Activated naive CD8-positive, alpha-beta T cell treated with anti-CD3 and anti-CD28 coated beads for 36 hours (primary cell): ENCODE measurements at places on chromosomes 4 and X. TPM values are rescaled to one million over a fixed set of nuclear protein-coding genes. Genes with fewer than 3 reads are reported as not detected.

KLB gene
- total RNA-seq: not detected

DUSP9 gene
- total RNA-seq: 0.08 TPM

TMEM129 gene
- total RNA-seq: 20.8 TPM

PAGE4 gene
- total RNA-seq: not detected

IBSP gene
- not detected for total RNA-seq

SAT1 gene
- 70.5 TPM for total RNA-seq

NHS gene
- 25.6 TPM for total RNA-seq

SHISA3 gene
- 0.21 TPM for total RNA-seq

ABCG2 gene
- total RNA-seq: 0.78 TPM

MAGEA1 gene
- total RNA-seq: not detected

HOPX gene
- 16.5 TPM for total RNA-seq

- no peak for DNase-seq
- H3K4me1 ChIP-seq: peaks cover 33% of the 10 kb centered on the region
- no peak overlapping the region for H3K4me3 ChIP-seq
Measured at GRCh38 chr4:40323866-40324265, 11.3 kb upstream of the CHRNA9 start.

DNA sequence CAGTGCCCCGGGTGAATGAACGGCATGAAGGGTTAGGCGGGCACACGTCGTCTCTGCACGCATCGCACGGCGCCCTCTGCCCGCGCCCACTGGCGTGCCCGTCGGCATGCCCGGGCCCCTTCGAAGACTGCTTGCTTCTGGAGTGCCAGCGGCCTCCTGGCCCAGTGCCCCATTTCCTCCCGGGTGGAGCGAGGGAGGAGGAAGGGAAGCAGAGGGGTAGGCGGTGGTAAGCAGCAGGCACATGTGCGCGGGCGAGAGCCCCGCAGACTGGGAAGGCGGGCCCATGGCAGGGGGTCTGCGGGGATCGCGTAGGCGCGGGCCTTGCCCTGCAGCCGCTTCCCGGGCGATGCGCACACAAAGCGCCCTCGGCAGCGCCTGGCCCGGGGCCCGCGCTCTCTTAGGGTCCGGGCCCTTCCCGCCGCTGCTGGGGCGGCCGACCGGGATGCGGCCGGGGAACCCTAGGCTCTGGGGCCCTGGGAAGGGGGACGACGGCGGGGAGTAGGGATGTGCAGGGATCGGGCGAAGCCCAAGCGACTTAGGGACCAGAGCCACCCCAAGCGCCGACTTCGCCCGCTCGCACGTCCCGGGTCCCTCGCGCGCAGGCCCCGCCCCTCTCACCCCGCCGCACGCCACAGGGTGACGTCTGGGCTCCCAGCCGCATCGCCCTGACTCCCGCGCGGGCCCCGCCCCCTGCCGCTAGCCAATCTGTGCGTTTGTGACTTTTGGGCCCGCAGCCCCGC is 866 bp upstream of the EMD start:
- DNase-seq: peak; percentile 40
- peaks cover 11% of the 10 kb centered on the region for H3K4me1 ChIP-seq
- H3K36me3 ChIP-seq: peaks cover 13% of the 10 kb centered on the region
- peak overlapping the region; percentile 75 for H3K4me3 ChIP-seq
- peak overlapping the region; percentile 90 for H3K27ac ChIP-seq

DNA sequence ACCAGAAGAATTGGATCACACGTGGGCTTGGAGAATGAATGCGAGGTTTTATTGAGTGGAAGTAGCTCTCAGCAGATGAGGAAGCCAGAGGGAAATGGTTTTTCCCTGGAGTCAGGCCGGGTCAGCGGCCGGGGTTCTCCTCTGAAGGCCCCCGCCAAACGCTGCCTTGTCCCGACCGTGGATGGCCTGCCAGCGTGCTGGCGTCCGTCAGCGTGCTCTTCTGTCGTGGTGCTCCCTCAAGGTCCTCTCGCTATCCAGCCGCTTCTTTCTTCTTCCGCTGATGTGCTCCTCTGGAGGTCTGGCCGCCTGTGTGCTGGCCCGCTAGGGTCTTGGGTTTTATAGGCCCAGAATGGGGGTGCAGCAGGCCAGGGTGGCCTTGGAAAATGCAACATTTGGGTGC is 632.2 kb downstream of the TRAM1L1 start:
- H3K4me1 ChIP-seq: no peaks in the 10 kb centered on the region
- no peaks in the 10 kb centered on the region for H3K27me3 ChIP-seq
- H3K4me3 ChIP-seq: no peak overlapping the region
- no peaks in the 10 kb centered on the region for H3K36me3 ChIP-seq

DNA sequence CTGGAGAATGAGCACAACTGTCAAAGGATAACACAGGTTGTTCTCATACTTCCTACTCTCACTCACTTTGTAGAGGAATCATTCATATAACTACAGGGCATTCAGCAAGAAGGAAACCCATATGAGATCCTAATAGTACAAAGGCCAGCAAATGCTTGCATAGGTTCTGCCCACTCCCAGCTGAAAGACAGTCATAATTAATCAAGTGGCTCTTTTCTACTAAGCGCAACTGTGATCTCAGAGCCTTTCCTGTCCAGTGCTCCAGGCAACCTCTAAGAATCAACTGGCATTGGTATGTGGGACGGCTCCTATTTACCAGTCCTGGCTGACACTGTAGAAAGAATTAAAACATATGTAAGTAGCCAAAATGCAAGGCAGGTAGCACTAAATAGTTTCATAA is 18.9 kb upstream of the MND1 start:
- H3K4me1 ChIP-seq: peaks cover 2% of the 10 kb centered on the region
- no peak for DNase-seq
- peaks cover 5% of the 10 kb centered on the region for H3K27me3 ChIP-seq
- H3K36me3 ChIP-seq: no peaks in the 10 kb centered on the region

- peaks cover 18% of the 10 kb centered on the region for H3K4me1 ChIP-seq
- H3K27ac ChIP-seq: no peak overlapping the region
- H3K36me3 ChIP-seq: peaks cover 8% of the 10 kb centered on the region
Measured at GRCh38 chrX:120452131-120452530, 17.0 kb downstream of the LAMP2 start.

DNA sequence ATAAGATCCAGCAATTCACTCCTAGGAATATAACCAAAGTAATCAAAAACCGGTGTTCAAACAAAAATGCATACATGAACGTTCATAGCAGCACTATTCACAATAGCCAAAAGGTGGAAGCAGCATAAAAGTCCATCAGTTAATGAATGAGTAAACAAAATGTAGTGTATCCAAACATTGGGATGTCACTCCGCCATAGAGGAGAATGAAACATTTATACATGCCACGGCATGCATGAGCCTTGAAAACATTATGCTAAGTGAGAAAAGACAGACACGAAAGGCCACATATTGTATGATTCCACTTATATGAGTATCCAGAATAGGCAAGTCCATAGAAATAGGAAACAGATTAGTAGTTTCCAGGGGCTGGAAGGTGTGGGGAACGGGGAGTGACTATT is 11.0 kb upstream of the PDLIM3 start:
- H3K27me3 ChIP-seq: peaks cover 9% of the 10 kb centered on the region
- H3K4me3 ChIP-seq: no peak overlapping the region
- no peaks in the 10 kb centered on the region for H3K4me1 ChIP-seq
- no peak overlapping the region for H3K27ac ChIP-seq
- H3K36me3 ChIP-seq: no peaks in the 10 kb centered on the region

- H3K27me3 ChIP-seq: no peaks in the 10 kb centered on the region
- H3K4me1 ChIP-seq: no peaks in the 10 kb centered on the region
- no peaks in the 10 kb centered on the region for H3K36me3 ChIP-seq
- no peak overlapping the region for H3K4me3 ChIP-seq
Measured at GRCh38 chr4:169229571-169230028, 41.2 kb downstream of the SH3RF1 start.

- no peak for DNase-seq
- no peaks in the 10 kb centered on the region for H3K36me3 ChIP-seq
- H3K4me1 ChIP-seq: peaks cover 7% of the 10 kb centered on the region
- H3K4me3 ChIP-seq: no peak overlapping the region
Measured at GRCh38 chr4:152283801-152284470, 252.0 kb downstream of the FBXW7 start.

DNA sequence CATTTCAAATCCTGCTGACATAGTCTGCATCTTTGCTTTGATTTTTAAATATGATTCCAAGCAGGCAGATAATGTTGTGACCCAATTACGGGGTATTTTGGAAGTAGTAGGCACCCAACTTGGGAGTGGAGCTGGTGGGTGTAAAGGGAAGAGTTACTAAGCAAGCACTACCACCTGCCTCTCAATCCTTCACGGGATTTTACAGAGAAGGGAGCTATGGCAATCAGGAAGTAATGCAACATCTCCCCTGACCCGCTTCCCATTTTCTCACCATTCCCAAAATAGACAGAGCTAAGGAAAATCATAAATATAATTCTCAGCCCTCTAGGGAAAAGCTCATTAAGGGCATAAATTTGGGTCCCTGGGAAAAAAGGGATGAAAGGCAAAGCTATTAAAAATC is 9.2 kb downstream of the APBB2 start:
- H3K27me3 ChIP-seq: peaks cover 48% of the 10 kb centered on the region
- no peak overlapping the region for H3K27ac ChIP-seq
- H3K4me3 ChIP-seq: no peak overlapping the region

DNA sequence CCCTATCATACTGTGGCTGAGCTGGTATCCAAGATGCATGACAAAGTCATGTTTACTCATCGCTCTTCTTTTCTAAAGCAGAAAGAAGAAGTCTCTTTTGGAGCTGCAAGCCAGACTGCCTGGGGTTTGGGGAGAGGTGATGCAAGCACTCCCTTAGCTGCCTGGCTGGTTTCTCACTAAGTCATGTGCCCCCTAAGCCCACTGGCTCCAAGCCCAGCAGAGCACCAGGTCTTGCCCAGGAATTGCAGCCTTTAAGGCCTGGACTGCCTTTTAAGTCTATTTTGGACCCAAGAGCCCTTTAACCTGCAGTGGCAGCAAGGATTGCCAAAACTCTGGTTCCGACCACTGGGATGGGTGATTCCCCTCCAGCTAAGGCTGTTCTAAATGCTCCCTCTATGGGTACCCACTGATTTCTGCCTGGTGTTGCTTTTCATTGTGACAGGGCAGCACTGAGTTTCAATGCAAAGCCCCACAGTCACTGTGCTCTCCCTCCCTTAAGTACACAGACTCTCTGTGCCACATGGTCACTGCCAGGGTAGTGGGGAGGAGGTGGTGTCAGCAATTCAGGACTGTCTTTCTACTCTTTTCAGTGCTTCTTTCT is 548.6 kb downstream of the TLL1 start:
- H3K4me1 ChIP-seq: no peaks in the 10 kb centered on the region
- no peak overlapping the region for H3K27ac ChIP-seq
- no peak for DNase-seq
- H3K36me3 ChIP-seq: no peaks in the 10 kb centered on the region
- no peaks in the 10 kb centered on the region for H3K27me3 ChIP-seq

GRCh38 chr4:24511371-24512063 is 72.8 kb downstream of the DHX15 start:
- no peaks in the 10 kb centered on the region for H3K27me3 ChIP-seq
- H3K36me3 ChIP-seq: peaks cover 17% of the 10 kb centered on the region
- H3K4me3 ChIP-seq: no peak overlapping the region
- no peak for DNase-seq
- H3K27ac ChIP-seq: no peak overlapping the region
- no peaks in the 10 kb centered on the region for H3K4me1 ChIP-seq
